ENCODE measurements at places on chromosomes 6 and 20.

GRCh38 chr6:51531623-51532022, 555.8 kb downstream of the PKHD1 start:
- DNase-seq: no peak

GRCh38 chr6:26576407-26576843, 20.3 kb upstream of the ABT1 start:
- DNase-seq: no peak

GRCh38 chr6:124055963-124056362, 252.3 kb downstream of the NKAIN2 start:
- DNase-seq: no peak

DNA sequence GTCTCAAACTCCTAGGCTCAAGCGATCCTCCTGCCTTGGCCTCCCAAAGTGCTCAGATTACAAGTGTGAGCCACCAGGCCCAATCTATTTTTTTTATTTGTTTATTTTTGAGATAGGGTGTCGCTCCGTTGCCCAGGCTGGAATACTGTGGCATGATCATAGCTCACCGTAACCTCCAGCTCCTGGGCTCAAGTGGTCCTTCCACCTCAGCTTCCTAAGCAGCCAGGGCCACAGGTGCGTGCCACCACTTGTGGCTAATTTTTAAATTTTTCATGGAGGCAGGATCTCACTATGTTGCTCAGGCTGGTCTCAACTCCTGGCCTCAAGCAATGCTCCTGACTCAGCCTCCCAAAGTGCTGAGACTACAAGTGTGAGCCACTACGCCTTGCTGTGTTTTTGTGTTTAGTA, 9.8 kb downstream of the KIF3B start:
- DNase-seq: no peak

- no peak for DNase-seq
Measured at GRCh38 chr20:9139106-9139833, 70.4 kb downstream of the PLCB4 start.

DNA sequence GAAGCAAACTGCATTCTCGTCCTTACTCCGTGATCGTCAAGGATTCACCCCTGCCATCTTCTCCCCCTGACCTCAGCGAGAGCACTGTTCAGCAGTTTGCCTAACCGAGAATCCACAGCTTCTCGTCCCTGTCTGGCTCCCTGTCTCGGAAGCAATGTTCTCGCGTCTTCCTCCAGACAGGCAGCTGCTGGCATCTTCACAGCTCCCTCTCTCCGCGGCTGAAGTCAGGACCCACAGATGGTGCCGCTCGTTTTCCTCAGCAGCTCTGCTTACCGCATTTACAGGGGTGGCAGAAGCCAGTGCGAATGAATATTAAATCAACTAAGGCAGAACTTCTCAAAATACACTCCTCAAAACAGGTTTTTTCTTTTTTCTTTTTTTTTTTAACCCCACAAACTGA, 18.9 kb upstream of the SLC22A2 start:
- DNase-seq: no peak

GRCh38 chr6:139895205-139895793, 520.9 kb upstream of the CITED2 start:
- no peak for DNase-seq

- peak; percentile 63 for DNase-seq
Measured at GRCh38 chr20:10728873-10729670, 55.3 kb upstream of the JAG1 start.

DNA sequence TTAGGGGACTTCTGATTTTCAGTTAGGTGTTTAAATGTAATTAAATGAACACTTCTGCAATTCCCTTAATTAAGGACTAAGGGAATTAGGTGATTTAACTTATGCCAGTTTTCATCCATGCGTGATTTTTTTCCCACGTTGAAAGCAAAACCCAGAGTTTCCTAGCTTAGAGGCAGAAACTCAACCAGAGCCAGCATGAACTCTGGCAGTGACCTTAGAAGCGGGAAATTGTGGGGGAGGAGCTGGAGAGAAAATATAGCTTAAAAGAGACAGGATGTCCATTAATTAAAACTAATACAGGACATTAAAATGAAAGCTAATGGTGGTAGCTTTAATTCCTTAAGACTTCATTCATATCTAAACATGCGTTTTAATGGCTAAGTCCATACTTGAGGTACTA, 41.6 kb downstream of the IYD start:
- no peak for DNase-seq

DNA sequence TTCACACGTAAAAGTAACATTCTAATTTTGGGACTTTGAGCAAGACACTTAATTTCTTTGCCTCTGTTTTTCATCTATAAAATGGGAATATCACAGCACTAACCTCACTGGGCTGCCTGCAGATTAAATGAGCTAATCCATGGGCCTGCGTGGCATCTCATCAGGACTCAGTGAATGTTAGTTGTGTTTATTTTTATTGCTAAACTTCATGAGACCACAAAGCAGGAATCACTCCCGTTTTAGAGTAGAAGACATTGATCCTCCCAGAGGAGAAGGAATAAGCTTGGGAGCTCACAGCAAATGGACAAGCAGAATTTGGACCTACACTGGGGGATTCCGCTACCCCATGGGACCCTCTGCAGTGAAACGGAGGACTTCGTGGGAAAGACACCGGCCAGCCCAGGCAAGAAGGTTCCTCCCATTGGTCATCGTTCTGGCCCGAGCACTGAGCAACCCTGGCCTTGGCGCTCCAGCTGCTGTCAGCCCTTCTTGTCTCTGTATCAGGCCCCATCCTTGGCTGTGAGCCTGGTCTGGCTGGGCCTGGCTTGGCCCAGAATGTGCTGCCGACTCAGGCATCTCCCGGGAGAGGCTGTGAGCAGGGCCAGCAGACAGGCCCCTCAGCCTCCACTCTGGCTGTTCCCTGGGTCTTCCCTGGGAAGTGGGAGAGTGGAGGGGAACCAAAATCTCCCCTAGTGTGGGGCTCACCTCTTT, 79.8 kb downstream of the NFATC2 start:
- DNase-seq: no peak

- DNase-seq: peak; percentile 61
Measured at GRCh38 chr20:63873477-63873971, 8.5 kb downstream of the TPD52L2 start.

DNA sequence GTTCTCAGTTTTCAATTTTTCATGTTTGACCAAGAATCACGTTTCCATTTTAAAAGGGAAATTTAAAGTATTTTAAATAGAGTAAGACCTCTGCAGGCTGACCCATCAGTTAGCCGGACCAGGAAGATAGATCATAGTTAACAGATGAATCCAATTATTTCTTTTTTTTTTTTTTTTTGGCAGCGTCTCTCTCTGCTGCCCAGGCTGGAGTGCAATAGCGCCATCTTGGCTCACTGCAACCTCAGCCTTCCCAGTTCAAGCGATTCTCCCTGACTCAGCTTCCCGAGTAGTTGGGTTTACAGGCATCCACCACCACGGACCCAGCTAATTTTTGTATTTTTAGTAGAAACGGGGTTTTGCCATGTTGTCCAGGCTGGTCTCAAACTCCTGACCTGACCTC, 256.7 kb upstream of the CNR1 start:
- DNase-seq: no peak

GRCh38 chr6:166830185-166830890, 126.0 kb downstream of the RNASET2 start:
- no peak for DNase-seq

GRCh38 chr20:60389882-60390281, 431.7 kb downstream of the CDH26 start:
- no peak for DNase-seq

DNA sequence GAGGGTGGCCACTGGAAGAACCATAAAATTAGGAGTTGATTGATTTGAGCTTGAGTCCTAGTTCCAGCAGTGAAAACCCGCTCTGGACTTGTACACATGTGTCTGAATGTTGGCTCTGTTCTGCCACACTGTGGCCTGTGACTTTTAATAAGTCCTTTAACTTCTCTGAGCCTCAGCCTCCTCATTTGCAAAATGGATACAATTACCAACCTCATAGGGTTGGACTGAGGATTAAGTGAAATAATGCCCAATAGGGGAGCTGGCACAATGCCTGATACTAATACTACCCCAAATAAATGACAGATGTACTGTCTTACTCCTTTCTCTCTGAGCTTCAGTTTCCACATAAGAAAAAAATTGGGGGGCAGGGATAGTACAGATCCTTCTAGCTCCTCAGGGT, 92.6 kb upstream of the RIPOR2 start:
- no peak for DNase-seq

DNA sequence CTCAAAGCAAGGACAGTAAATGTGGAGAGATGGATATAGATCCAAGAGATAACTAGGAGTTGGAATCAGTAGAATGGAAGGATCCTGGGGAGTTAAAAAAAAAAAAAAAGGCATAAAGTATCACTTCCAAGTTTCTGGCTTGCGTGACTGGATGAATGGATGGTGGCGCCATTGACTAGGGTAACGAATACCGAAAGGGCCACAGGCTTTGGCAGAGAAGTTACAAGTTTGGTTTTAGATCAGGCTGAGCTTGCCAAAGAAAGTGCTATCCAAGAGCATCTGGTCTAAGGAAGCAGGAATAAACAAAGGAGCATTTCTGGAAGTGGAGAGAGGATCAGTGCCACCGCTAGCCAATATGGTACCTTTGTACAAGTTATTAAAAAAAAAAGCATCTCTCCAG, 17.5 kb downstream of the L3MBTL1 start:
- no peak for DNase-seq

DNA sequence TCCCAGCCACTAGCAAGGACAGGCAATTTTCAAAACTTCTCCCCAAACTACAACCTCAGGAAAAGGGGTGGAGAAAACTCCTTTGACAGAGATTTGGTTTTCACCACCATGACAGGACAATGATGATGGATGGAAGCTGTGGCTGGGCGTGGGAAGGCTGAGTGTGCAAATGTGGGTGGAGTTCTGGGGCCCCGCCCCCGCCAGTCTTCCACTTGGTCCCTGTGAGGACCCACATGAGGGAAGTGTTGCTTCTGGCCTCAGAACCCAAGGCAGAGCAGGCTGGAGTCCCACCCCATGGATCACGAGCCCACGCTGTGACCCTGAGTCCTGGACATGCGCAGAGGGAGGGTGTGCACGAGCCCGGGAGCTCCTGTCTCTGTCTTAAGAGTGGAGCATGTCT, 21.5 kb upstream of the MRGBP start:
- DNase-seq: no peak

DNA sequence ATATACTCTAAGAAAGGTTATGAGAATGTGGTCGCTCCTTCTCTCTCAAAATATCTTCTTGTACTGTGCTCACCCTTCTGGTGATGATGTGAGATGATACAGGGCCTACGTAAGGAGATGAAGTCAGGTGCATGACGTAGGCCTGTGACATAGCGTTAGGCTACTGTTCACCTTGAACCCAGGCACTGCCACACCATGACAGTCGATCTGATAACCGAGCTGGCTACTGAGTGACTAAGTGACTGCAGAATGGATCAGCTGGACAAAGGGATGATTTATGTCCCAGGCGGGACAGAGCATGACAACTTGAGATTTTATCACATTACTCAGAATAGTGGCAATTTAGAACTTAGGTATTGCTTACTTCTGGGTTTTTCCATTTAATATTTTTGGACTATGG, 11.2 kb downstream of the SLC24A3 start:
- no peak for DNase-seq

GRCh38 chr20:56575157-56575556, 42.1 kb downstream of the FAM209B start:
- DNase-seq: no peak

DNA sequence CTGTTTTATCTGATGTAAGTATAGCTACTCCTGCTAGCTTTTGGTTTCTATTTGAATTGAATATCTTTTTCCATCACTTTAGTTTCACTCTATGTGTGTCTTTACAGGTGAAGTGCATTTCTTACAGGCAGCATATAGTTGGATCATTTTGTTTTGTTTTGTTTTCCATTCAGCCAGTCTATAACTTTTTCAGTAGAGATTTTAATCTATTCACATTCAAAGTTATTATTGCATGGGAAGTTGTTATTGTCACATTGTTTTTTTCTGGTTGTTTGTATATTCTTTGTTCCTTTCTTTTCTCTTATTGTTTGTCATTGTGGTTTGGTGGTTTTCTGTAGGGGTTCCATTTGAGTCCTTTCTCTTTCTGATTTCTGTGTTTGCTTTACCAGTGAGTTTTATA, 151.2 kb downstream of the PDE10A start:
- no peak for DNase-seq

DNA sequence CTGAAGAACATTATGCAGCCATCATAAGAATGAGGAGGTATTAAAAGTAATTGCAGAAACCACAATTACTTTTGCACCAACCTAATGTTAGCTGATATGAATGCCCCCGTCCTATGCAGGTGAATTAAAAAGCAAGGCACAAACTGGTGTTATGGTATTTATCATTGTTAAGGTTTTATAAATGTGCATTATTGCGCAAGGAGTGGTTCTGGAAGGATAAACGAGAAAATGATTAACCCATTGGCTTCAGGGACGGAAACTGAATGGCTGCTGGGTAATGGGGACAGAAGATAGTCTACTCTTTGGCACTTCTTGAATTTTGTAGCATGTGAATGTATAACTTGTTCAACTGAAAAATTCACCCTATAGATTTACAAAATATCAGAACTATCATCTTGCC, 148.6 kb upstream of the SALL4 start:
- DNase-seq: no peak

- DNase-seq: no peak
Measured at GRCh38 chr6:14126191-14126590, 8.6 kb downstream of the CD83 start.

DNA sequence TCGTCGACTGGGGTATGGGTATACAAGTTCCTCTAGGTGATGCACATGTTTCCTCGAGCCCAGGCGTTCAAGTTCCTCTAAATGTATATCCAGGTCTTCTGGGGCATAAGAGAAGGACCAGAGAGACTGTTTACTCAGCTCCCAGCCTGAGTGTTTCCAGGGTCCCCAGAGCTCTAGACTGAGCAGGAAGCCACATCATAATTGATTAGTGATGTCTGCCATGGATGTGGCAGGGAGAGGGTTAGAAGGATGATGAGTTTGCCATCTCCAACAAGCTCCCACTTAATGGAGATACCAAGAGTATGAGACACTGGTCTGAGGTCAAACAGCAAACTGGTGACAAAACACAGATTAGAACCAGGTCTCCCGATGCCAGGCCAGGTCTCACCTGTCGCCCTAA, 74.8 kb downstream of the PREX1 start:
- DNase-seq: no peak

GRCh38 chr6:99187429-99187828, 162.0 kb downstream of the FAXC start:
- DNase-seq: peak; percentile 48

DNA sequence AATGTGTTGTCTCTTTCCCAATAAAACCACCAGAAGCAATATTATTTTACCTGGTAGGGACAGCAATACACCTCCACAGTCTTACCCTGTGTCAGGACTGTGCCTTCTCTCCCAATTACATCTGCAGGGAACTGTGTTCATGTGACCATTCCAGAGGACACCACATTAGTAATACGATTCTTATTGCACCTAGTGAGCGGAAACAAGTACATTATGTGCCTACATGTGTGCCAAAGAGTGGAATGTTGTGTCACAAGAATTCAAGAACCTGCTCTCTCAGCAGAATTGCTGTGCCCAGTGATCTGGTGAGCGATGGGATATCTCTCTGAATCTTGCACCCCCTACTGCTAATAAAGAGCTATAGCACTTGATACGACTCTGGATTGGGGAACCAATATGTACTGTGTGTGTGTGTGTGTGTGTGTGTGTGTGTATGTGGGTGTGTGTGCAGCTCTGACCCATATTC, 57.4 kb upstream of the FOXC1 start:
- peak; percentile 59 for DNase-seq

GRCh38 chr6:3088968-3089367, 20.7 kb downstream of the RIPK1 start:
- DNase-seq: no peak

Measured in renal cortical epithelial cell (primary cell).